ENCODE measurements at places on chromosomes 2 and 18.

- no peak for DNase-seq
Measured at GRCh38 chr18:57062844-57063243, 84.0 kb upstream of the BOD1L2 start.

DNA sequence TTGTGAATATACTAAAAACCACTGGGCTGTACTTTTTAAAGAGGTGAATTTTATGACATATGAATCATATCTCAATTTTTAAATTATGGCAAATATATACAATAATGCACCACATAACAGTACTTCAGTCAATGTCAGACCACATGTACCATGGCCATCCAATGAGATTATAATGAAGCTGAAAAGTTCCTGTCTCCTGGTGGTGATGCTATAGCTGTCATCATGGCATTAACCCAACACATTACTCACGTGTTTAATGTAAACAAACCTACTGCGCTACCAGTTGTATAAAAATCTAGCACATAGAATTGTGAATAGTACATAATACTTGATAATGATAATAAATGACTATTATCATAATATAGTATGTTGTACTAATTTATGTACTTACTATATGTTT, 77.6 kb upstream of the ID2 start:
- no peak for DNase-seq

- no peak for DNase-seq
Measured at GRCh38 chr2:214014551-214015220, 396.2 kb upstream of the VWC2L start.

GRCh38 chr2:211503856-211504255, 947.5 kb downstream of the CPS1 start:
- no peak for DNase-seq

GRCh38 chr18:27414682-27415081, 229.6 kb upstream of the CHST9 start:
- no peak for DNase-seq

DNA sequence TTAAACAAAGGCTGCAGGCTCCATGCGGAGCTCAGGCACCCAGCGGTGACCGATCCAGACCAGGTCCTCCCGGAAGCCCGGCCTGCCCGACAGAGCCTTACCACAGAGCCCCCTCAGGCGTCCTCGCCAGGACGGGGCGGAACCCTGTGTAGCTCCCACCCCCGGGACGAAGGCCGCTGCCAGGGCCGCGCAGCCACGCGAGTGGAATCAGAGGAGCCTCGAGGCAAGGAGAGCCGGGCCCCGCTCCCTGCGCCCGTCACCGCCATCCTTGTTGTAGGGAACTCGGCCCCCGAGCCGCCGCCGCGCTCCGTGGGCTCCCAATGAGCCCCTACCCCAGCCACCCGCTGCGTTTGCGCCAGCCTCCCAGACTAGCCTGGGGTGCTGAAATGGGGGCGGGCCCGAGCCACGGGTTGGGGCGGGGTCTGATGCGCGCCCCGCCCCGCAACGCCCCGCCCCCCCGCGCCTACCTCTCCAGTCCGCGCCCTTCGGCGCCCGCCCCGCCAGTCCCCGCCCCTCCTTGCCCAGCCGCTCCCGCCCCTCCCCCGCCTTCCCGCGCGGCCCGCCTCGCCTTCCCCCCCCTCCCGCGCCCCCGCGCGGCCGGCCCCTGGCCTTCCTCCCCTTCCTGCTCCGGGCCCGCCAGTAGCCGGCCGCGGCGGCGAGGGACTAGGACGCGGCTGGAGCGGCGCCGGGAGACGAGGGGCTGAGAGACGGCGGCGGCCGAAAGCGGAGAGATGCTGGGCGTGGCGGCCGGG, at the start of gene LIMS1:
LIMS1 (plus strand) TSS at position 639 of the 752 bp plus-strand sequence; CDS start at position 732, 93 bp downstream.
- peak; percentile 77 for DNase-seq

GRCh38 chr2:7057865-7058400, 140.7 kb downstream of the RNF144A start:
- no peak for DNase-seq

- DNase-seq = no peak
Measured at GRCh38 chr18:9868857-9869714, 16.7 kb upstream of the TXNDC2 start.

DNA sequence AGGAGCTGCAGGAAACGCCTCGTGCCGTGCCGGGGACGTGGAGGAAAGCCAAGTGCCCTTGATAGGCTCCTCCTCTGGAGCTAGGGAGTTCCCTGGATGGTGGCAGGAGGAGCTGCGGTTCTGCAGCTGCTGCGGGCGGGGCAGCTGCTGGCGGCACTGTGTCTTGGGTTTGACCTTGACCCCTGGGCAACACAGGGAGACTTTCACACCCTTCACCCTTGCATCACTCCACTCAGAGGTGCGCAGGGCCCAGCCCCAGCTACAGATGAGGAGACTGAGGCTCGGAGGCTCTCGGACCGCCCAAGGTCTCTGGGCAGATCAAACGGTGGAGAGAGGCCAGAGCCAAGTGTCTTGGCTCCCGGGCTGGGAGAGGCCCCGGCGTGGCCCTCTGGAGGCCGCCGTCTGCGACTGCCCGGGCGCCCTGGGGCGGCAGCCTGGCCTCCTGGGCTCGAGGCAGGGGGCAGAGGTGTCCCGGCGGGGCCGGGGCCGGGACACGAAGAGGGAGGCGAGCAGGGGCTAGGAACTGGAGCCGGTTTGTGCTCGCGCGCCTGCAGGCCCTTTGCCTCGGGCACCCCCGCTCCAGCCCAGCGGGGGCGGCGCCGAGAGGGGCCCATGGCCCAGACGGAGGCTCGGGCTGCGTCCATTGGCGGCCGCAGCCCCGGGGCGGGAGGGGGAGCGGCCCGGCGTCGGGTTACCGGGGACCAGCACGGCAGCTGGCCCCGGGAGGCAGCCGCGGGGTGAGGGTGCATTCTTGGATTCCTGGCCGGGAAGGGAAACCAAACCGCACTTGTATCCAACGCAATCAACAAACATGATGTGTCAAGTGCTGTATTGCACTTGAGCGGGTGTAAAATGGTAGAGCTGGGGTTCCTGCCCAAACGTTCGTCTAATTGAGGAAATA, 129.6 kb upstream of the SLC1A4 start:
- DNase-seq = peak; percentile 79

DNA sequence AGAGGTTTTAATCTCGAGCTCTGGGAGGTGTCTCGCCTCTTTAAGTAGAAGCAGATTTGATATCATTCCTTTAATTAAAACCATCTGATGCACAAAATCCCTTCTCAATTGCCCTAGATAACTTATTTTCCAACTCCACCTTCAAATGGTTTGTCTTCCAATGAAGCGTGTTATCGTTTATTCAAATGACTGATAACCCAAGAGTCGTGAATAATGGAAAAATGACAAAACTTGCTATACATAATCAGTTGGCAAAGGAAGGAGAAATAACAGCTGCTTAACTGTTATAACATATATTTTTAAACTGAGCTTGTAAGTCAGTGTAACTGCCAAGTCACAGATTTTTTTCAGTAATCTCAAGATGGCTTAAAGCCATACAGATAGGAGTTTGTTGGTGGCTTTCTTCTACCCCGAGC, 144.6 kb downstream of the QPCT start:
- no peak for DNase-seq

DNA sequence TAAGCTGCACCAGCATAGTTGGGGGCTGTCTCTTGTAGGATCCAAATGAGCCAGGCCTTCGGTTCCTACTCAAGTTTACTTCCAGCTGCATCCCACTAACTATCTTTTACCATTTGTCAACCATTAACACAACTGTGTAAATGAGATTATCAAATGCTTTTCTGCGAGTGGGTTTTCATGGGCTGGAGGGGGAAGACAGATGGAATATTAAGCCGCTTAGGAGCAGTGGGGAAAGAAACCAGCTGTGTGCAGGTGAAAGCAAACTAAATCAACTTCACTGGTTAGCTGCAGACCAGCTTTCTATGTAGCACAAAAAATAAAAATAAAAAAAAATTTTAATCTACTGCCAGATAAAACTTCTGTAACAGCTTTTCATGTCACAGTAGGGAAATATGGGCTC, 307.3 kb upstream of the FBXO11 start:
- DNase-seq = no peak

- no peak for DNase-seq
Measured at GRCh38 chr2:54936766-54937165, 113.5 kb downstream of the RTN4 start.

- DNase-seq = no peak
Measured at GRCh38 chr18:10298346-10298745, 156.1 kb upstream of the APCDD1 start.

DNA sequence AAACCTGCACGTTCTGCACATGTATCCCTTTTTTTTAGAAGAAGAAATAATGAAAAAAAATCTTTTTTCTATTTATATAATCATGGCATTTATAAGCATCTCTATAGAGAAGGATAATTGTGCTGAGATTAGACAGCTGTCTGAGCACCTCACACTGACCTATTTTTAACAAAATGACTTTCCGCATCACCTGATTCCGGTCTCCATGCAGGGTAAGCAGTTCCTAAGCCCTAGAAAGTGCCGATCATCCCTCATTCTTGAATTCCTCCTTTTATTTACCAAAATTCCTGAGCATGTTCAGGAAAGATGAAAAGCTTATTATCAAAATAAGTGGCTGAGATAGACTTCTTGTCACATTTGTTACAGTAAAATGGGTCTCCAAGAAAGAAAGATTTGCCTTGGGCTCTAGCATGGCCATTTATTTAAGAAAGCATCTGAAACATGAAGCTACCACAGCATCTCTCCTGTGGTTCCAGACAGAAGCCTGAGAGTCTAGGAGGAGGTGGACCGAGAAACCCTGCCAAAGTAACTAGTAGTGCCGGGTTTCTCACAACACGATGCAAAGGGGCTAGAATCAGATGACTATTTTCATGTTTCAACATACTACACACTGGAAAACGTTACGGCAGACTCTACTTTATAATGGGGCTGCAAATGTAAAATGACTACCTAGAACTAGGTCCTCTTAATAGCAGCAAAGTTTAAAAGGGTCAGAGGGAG, 670 bp downstream of the GKN1 start:
- no peak for DNase-seq

GRCh38 chr18:45008694-45009413, 328.2 kb downstream of the SETBP1 start:
- no peak for DNase-seq

DNA sequence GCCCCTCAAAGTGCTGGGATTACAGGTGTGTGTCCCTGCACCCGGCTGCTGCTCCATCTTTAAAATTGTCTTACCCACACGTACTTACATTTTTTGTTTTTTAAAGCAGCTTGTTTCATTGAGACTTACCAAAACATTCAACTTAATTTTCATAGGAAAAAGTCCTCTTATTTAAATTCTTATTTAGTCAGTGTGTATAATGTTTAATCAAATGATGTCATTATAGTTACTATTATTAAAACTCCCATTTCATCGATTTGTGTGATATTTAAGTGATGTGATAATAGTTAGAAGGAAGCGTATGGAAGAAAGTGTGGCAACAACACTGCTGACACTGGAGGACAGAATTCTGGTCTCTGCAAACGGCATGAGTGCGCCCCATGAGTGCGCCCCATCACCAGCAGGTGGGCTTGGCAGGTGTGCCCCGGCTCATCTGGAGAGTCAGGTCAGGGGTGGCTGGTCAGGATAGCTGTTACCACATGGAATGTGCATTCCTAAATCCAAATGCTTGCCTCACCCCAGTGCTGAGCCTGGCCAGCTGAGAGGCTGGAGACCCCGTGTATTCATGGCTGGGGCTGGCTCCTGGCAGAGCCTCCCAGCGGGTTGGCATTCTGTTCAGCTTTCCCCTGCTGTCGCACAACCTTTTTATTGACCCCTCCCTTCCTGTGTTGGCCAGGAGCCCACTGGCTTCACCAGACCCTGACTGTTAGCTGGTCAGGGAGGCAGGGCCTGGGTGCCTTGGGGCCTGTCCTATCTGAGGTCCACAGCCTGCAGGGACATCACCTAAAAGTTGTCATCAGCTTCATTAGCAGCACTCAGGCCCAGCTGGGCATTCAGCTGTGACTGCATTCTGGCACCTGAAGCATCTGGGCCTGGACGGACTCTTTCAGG, 79.7 kb downstream of the AGAP1 start:
- no peak for DNase-seq

- DNase-seq = no peak
Measured at GRCh38 chr2:197941715-197942114, 137.3 kb downstream of the PLCL1 start.

- no peak for DNase-seq
Measured at GRCh38 chr2:239275044-239275685, 125.7 kb downstream of the HDAC4 start.

DNA sequence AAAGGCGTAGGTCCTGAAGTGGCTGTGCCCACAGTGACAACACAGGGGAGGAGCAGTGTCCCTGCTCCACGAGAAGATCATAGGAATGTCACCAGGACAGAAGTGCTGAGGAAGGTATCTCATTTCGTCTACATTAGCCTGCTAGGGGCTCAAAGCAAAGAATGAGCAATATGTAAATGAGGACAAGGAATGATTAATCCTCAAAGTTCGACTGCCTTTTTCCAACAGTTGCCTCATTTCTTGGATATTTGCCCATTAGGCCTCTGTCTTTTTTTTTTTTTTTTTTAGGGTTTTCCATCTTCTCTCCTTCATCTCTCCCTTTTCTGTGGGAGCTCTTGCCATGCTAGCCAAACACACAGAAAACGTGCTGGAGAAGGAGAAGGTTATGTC, 105.2 kb upstream of the ARHGAP28 start:
- DNase-seq = no peak

- peak; percentile 27 for DNase-seq
Measured at GRCh38 chr2:157302492-157303099, 23.0 kb downstream of the ERMN start.

- DNase-seq = no peak
Measured at GRCh38 chr2:241726459-241726858, 8.0 kb upstream of the D2HGDH start.

GRCh38 chr2:172909454-172909853, 166.2 kb upstream of the MAP3K20 start:
- no peak for DNase-seq

- DNase-seq = no peak
Measured at GRCh38 chr2:209662021-209662420, 109.6 kb upstream of the UNC80 start.

DNA sequence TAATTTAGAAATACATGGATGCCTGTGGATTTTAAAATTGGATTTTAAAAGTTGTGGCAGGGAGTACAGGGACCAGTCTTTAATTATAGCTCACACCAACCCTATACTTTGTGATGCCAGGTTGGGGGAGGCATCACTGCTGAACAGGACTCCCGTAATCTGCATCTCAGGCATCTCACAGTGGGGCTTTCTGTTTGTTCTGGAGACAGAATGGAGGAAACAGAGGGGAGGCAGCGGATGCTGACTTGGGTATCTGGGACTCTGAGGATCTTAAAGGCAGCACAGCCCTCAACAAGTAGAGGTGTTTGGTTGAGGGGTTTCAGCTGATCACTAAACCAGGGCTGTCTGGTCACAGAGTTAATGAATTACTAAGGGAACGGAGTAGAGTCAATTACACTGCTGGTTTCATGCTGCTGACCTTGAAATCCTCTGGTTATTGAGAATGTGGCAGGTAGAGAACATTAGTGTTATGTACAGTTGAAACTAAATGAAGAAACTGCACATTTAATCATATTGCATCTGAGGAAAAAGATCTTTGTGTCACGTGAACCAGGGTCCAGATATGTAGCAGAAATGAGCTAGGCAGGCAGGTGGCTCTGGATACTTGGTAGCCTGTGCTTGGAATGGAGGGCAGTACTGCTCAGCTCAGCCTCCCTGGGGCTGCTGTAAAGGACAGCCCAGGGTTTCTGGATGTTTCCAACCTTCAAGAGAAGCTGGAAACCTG, 40.3 kb downstream of the FHOD3 start:
- peak; percentile 39 for DNase-seq
